Left lung (tissue), 14 donors: ENCODE measurements at places on chromosomes 13 and 19. TPM values are rescaled to one million over a fixed set of nuclear protein-coding genes. Genes with fewer than 3 reads are reported as not detected.

GRCh38 chr19:5434970-5435641, 20.1 kb upstream of the ZNRF4 start:
- DNase-seq, result no peak

GRCh38 chr13:70723732-70724131, 615.5 kb upstream of the KLHL1 start:
- peak; percentile 14 for DNase-seq

GRCh38 chr13:113647351-113648215, 10.4 kb downstream of the ATP4B start:
- no peak for DNase-seq

DNA sequence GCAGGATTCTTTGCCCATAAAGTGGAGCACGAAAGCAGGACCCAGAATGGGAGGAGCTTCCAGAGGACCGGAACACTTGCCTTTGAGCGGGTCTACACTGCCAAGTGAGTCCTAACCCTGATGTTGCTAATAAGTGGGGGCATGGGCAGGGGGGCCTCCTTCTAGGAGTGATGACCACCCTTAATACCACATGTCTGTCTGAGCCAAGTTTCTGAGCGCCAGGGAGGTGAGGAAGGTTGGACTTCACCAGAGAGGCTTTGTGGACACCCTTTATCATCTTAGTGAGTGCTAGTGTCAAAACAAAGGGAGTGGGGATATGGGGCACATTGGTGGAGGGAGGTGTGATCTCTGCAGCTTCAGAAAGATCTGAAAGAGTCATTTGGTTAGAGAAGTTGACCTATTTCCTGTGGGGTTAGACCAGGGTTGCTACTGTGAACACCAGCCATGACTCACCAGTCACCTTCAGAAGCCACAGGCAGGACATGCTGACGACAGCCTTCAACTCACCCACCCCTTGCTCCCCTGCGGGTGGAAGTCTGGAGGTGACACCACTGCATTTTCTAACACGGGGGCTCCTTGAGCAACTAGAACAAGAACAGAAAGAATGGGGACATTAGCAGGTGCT, 8.8 kb downstream of the ALOX5AP start:
- DNase-seq, result peak; percentile 71

- DNase-seq, result no peak
These were observed 15.7 kb upstream of the ENOX1 start for GRCh38 chr13:43802511-43802910.

DNA sequence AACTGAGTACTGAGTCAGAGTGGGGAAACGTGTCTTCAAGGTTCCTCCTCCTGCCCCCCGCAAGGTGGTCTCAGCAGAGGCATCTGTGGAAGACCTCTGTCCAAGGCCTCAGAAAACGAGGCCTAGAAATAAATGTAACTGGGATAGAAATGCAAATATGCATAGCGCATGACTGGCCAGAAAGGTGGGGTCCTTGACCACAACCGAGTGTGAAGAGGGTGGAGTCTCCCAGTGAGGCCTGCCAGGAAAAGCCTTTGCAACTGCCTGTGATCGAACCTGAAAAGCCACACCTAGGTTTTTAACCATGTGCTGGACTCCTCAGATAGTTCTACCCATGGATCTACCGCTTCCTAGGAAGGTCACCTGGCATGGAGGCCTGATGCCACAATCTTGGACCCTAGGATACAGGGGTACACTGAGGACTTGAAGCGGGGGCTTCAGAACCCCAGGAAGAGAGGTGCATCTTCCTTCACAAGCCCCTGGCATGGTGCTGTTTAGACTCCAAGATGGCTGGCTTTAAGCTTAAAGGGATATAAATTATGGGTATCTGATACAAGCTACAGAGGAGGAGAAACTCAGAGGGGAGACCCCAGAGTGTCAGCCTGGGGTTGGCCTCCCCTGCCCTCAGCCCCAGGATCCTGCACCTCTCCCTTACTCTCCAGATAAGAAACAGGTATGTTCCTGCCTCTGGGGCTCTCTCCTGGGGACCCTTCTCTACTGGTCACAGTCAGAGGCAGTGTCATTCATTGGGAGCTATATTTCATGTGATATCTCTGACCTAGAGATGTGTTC, 18.3 kb upstream of the SIGLEC6 start:
- no peak for DNase-seq

GRCh38 chr13:49739498-49740187, 48.4 kb upstream of the EBPL start:
- DNase-seq, result no peak

DNA sequence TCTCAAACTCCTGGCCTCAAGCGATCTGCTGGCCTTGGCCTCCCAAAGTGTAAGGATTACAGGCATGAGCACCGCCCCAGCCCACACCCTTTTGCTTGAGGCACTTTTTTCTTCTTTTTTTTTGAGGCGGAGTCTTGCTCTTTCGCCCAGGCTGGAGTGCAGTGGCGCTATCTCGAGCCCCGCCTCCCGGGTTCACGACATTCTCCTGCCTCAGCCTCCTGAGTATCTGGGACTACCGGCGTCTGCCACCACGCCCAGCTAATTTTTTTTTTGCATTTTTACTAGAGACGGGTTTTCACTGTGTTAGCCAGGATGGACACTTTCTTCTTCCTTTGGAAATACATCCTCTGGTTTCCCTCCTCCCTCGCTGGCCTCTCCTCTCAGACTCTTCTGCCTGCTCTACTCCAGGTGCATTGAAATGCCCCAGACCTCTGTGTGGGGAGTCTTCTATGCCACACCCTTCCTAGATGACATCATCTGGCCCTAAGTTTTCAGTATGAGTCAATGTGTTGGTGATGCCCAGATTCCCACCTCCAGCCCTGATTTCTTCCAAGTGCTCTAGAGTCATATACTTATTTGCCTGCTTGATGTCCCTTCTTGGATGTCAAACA, 20.7 kb upstream of the TPT1 start:
- no peak for DNase-seq

- DNase-seq, result no peak
These were observed 21.8 kb downstream of the NOSIP start for GRCh38 chr19:49558591-49558990.

MTUS2 gene
- 0.35 TPM for polyA plus RNA-seq

DZIP1 gene
- 50.0 TPM for polyA plus RNA-seq

RETN gene
- 1.2 TPM for polyA plus RNA-seq
